Stimulated activated CD4-positive, alpha-beta T cell treated with anti-CD3 and anti-CD28 coated beads, Interleukin-15, amount 100 ng/mL, for 48 hours (primary cell): ENCODE measurements at places on chromosomes 2 and 18.

GRCh38 chr2:50746526-50746925, 285.4 kb downstream of the NRXN1 start:
- no peak for DNase-seq

DNA sequence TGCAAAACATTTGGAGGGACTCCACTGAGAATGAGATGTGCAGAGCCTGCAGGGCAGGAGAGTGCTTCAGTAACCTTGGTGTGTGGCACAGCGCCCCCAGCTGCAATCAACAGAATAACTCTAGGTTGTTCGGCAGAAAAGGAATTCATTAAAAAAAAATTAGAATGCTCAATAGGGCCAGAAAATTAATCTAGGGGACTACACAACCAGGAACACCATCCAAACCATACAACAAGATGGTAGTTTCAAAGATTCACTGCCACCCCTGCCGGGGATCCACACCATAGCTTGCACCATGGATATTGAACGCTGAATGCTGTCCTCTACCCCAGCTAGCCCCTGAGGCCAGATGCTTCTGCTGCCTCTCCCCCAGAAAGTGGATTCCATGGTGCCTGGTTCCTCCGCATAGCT, 50.1 kb downstream of the THUMPD2 start:
- DNase-seq: no peak

DNA sequence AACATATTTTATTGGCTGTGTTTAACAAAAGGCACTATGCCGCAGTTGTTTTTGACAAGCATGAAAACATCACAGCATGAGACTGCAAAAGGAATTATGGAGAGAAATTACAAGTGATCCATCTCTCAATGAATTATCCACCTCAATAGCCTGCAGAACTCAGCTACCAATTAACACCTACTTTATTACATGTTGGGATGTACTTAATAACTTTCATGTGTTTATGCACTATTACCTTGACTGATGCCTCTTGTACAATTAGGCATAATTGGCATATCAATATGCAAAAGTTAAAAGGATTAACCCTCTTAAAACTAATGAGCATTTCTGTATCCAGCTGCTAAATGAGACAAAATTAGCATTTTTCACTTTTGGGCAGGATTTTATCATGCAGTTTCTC, 27.8 kb downstream of the ARHGAP15 start:
- DNase-seq: no peak

DNA sequence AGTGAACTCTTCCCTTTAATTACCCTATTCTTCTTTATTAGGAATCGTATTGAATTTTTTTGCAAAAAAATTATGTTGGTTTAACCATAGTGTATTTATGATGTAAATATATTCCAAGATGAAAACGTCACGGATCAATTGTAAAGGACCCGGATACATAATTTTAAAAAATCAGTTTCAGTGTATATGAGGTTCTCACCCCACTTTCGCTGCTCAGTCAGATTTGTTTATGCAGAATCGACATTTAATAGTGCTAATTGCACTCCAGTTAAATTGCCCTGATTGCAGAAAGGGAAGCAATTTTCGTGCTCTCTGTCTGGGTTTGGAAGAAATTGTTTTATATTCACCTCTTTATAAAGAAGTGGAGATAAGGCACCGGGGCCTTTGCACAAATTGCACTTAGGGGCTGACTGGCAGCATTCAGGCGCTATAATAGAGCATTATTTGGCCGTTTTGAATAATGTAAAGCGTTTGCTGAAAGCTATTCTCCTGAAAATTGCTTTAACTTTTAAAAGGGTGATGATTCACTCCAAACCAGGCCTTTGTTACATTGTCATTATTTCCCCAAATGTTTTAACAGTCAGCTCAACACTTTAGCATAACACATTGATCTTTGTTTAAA, 3.0 kb upstream of the SP9 start:
- no peak for DNase-seq

DNA sequence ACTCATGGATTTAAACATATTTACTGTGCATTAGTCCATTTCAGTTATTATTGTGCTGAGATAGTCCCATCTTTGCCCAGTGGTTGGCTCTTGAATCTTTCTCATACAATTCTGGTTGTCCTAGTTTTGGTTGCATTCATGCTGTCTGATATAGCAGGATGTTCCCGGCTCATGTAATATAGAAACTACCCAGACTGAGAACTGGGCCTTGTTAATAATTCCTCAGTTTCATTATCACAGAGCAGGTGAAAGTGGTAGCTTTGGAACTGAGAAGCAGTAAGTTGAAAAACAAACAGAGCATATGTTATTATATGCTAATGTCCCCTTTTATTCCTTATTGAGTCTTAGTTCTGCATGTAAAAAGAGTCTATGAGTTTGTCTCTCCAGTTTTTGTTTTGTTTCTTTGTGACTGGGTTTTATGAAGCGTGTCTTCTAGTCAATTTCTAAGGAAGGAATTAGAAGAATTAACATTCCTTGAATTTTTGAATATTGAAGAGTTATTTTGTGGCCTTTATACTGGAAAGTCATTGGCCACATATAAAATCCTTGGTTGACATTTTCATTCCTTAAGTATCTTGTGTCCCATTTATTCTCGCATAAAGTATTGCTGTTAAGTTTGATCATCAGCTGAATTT, 43.3 kb downstream of the EIF5B start:
- no peak for DNase-seq

DNA sequence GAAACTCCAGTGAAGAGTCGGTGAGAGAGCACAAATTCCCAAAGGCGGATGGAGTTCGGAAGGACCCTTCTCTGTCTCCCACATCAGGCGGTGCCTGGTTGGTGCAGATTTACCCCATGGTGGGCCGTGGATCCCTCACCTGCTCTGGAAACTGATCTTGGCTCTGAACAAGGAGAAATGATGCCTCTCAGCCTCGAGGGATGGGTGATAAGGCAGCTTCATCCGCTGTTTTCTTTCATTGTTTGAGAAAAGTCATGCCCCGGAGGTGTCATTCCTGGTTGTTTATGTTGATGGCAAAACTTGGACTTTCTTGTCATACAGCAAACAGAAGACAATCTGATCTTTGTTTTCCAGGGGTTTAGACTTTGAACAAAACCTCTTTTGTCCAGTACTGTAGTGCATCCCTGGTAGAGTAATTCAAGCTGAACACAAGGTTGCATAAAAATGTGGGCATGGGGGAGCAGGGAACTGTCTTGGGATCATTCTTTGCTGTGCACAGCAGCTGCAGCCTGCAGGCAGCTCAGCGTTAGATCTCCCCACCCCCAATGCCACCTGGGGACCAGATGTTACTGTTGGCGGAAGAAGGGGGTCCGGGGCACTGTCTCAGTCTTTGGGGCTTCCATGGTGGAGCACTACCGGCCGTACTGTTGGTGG, 81.3 kb downstream of the NFATC1 start:
- DNase-seq: no peak

DNA sequence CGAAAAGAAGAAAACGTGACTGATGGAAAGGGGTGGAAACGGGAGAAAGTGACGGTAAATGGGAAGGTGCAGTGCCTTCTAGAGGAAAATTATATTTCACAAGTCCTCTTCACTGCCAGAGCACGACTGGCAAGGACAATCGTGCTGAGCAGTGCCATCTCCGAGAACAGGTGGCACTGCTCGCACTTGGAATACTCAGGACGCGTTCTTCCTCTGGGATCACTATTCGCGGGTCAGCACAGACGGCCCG, 364 bp downstream of the STAT1 start:
- DNase-seq: no peak

GRCh38 chr2:159177957-159178356, 108.5 kb downstream of the WDSUB1 start:
- DNase-seq: no peak

DNA sequence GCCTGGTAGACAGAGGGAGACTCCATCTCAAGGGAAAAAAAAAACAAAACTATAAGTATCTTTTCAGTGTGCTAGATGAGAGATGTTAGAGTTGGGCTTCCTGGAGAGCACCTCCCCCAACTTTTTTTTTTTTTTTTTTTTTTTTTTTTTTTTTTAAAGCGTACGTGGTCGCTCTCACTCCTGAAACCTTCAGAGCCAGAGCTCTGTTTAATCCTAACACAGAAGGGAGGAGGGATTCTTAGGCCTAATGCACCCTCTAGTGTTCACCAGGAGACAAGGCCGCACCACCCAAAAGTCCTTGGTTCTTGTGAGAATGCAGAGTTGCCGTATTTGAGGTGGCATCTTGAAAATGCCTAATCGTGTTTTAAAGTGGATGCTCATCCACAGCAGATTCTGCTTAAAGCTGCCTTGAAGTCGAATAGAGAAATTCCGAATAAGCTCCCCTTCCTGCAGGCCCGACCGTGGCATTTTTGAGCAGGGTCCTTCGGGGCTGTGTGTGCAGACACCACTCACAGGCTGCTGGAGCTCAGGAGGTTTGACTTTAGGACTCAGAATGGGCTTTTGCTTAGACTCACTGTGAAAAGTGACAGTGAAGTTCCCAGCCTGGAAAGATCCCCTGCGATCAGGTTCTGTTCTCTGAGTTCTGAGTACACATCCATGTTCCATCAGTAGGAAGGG, 252.6 kb downstream of the AGAP1 start:
- peak; percentile 22 for DNase-seq

DNA sequence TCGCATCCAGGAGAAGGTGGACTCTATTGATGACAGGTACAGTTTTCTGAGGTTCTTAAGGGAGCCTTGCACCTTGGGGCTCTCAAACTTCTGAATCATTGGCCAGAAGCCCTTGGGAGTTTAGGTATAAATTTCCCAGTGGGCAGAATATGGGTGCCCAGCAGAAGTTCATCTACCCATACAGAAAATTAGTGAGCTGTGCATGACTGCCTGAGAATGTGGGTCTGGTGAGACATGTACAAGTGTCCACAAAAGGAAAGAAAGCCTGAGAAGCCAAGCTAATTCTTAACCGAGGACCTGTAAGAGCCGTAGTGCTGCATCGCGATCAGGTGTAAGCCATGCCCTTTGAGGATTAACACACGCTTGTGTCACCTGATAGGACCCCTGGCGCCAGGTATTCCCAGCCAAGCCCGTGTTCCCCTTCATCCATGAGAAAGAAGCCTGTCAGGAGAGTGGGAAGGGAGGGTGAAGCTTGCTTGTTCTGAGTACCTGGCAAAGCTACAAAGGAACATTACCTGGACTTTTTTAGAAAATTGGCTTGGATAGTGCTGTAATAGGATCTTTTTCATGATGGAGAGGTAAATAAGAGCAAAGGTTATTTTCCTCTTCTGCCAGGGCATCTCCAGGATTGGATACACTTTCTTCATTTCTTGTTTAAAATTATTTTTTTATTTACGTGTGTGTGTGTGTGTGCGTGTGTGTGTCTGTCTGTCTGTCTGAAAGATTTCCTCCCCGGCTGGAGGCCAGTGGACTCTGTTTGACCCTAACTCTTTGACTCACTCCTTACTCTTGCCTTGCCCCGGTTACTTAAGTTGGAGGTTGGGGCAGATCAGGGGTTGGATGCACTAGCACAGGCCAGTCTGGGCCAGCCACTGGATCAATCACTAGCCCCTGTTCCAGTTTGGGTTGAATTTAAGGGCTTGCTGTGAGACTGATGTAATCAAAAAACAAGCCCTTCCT, 90.4 kb upstream of the EML6 start:
- no peak for DNase-seq

DNA sequence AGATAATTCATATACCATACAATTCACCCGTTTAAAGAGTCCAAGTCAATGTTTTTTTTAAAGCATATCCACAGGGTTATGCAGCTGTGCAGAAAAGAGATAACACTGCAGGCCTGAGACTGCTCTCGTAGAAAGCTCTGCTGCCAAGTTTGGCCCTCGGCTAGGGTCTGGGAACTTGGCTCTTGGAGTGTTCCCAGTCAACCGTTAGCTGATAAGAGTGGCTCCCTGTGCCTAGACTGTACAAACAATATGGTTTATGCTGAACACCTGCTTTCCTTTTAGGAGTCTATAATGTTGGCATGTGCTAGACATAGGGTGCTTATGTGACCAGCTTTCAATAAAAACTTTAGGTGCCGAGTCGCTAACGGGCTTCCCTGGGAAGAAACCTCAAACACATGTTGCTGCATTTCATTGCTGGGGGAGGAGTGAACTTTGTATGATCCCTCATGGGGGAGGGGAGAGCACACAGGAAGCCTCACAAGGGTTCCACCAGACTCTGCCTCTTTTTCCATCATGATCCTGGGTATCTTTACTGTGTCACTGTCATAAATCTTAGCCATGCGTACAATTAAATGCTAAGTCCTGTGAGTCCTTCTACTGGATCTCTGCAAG, 34.7 kb downstream of the RFX8 start:
- no peak for DNase-seq

DNA sequence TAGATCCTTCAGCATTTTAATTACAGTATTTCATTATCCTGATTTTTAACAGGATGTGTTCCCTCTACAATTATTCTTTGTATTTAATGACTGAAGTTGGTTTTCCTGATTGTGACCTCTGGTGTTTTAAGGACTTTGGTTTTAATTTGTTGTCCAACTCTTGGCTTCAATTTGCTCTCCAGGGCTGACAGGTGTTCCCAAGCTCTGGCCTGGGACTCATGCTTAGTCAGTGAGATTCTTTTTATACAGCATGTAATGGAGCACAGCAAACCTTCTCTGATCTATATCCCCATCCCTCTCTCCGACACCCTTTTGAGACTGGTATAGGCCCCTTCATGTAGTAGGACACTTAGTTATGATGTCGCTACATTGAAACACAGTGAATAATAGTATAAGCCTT, 896.3 kb downstream of the TSN start:
- DNase-seq: no peak
